Islet precursor cell (in vitro differentiated cells): ENCODE measurements at places on chromosomes 11 and 22.

GRCh38 chr11:110098645-110099044 is 5.5 kb downstream of the ZC3H12C start:
- DNase-seq, result no peak

DNA sequence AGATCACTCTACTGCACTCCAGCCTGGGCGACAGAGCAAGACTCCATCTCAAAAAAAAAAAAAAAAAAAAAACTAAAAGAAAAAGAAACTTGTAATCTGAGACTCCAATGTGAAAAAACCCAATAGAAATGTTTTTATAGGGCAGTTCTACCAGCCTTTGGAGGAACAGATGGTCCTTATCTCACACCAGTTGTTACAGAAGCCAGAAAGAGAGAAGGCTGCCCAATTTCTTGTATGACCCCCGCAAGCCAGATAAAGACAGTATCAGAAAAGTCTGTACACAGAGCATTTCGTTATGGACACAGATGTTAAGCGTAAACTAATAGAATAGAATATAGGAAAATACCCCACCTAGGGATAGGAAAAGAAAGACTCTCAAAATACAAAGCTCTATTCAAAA is 11.3 kb upstream of the TSGA10IP start:
- DNase-seq, result no peak

- no peak for DNase-seq
Observed at GRCh38 chr22:24112188-24112587, 69.1 kb upstream of the SUSD2 start.

DNA sequence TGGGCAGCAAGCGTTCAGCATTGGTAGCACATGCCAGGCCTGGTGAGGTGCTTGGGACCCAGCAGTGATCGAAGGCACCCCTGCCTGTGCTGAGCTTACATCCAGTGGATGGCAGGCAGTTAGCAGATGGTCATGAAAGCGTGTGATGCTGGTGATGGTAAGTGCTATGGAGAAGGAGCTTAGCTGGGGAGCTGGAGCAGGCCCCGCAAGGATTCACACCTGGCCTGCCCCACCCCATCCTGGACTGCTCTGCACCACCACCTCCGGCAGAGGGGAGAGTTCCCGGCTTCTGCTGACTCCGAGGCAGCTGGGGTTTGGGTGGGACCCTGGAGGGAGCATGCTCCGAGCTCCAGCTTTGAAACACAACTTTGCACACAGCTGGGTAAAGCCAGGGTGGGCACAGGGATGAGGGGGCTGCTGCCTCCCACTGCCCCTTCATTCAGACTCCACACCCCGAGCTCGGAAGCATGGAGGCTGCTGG is 16.2 kb downstream of the MPPED1 start:
- DNase-seq, result no peak

DNA sequence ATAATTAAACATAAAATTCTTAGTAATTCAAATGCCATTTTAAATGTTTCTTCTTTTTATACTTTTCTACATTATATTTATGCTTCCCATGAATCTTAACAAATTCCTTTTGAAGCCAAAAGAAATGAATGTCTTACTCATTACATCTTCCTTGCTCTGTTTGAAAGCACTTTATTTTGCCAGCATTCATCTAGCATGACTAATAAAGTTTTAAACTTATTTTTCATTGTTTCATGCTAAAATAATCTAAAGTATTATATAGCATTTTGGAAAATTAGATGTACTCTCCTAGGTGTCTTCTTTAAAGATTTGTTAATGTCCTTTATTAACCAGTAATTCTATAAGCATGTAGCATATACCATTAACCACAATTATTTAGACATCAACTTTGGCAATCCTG is 9.7 kb upstream of the PIWIL4 start:
- no peak for DNase-seq

GRCh38 chr22:41841085-41841712 is 8.3 kb downstream of the SREBF2 start:
- DNase-seq, result no peak

DNA sequence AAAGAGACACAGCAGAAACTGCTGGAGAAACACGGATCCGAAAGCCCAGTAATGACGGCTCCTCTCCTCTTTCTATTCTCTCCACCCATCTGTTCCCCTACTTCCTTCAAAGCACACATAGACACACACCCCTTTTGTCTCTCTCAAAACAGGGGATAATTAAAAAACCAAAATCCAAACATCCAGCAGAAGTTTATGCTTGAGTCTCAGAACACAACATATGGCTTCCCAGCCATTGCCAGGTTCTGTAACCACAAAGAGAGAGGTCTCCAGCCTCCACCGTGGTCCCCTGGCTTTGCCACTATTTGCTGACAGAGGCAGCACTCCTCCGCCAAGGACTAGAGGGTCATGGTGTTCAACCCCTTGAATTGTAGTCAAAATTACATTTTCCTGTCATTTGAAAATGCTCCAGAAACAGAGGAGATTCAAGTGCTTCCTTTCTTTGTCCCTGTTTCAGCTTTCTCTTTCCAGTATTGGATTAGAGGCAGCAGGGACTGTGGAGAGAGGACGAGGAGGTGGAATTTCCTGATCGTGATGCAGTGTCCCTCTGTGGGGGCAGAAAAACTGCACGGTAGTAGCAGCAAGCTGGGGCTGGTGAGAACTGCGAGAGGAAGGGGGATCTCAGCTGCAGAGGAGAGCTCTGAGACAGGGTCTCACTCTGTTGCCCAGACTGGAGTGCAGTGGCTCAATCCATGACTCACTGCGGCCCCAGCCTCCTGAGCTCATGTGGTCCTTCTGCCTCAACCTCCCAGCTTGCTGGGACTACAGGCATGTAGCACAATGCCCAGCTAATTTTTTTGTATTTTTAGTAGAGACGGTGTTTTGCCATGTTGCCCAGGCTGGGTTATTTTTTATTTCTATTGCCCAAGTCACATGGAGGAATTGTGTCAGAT is 60.3 kb downstream of the UBASH3B start:
- no peak for DNase-seq

GRCh38 chr11:62030071-62030684 is 62.7 kb upstream of the FTH1 start:
- no peak for DNase-seq

DNA sequence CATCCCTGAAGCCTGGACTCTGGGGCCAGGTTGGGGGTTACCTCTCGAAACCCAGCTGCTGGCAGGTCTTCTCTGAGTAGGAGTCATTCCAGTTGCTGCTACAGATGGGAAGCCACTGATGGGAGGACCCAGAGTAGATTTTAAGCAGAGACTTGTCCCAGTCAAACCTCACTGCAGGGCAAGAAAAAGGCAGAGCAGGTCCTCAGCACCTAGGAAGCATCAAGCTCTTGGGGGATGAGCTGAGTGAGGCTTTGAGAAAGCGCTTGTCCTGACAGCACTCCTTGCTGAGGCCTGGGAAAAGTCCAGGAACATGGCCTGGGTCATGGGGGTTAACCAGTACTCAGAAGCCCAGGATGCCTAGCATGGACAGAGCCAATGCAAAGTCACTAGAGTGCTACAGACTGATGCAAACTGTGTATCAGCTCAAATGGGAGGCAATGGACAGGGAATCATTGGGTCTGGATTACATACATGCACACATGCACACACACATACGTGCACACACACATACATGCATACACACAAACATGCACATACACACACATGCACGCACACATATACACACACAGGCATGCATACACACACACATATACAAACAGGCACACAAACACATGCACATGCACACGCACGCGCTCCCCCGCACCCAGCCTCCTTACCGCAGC is 15.3 kb downstream of the TMPRSS13 start:
- no peak for DNase-seq
